H7 (cell line): ENCODE measurements at places on chromosomes 7 and 10. TPM values are rescaled to one million over a fixed set of nuclear protein-coding genes. Genes with fewer than 3 reads are reported as not detected.
A peak's percentile ranks its signal among the peaks of the same experiment; 100 is the strongest.

NPY4R2 gene
- total RNA-seq: 0.17 TPM in 1 of 2 replicates, not detected in the other

DNA sequence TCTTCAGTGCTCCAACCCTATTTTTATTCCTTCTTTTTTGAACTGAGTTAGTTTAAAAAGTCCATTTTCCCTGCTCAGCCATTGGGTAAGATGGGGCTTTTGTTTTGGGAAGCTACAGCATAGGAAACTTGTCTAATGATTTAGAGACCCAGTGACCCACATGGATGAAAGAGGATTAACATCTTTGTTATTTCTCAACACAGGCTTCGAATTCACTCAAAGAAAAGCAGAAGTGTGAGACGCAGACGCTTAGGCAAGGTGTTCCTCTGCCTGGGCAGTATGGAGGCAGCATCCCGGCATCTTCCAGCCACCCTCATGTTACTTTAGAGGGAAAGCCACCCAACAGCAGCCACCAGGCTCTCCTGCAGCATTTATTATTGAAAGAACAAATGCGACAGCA, 152.0 kb downstream of the HDAC9 start:
- no peak for DNase-seq

- no peak for DNase-seq
These were observed 64.2 kb downstream of the MYOF start for GRCh38 chr10:93417921-93418320.

ING3 gene
- 6.7 and 8.7 TPM in 2 replicates for total RNA-seq

DNA sequence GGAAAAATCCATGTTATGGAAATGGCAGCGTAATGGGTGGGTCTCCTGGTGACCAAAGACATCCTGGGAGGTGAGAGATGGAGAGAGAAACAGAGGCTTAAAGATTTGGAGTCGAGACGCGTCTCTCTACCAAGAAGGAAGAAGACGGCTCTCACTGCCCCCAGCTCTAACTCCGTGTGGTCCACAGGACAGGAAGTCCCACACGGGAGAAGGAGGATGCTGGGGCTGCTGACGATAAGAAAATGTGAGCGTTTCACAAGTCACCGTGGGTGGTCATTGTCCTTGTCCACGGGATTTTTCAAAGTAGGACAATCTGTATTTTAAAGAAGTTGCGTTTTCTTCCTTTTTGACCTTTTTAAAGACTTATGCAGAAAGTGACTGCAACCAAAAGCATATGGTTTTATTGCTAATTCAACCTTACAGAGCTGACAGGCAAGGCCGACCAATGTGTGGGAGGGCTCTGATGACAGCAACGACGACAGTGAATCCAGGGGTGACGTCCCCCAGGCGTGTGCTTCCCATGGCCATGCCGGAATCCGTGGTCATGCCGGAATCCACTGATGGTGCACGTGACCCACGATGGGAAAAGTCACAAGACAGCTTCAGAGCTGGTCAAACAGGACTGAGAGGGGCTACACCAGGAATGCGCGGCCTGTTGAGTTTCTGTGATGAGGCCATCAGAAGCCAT, 341.2 kb downstream of the PTPRN2 start:
- peak; percentile 39 for DNase-seq

NUTM2E gene
- total RNA-seq: 0.10 and 0.15 TPM in 2 replicates

PROSER2 gene
- 15.0 and 16.4 TPM in 2 replicates for total RNA-seq

GCK gene
- 2.8 and 3.7 TPM in 2 replicates for total RNA-seq

DNA sequence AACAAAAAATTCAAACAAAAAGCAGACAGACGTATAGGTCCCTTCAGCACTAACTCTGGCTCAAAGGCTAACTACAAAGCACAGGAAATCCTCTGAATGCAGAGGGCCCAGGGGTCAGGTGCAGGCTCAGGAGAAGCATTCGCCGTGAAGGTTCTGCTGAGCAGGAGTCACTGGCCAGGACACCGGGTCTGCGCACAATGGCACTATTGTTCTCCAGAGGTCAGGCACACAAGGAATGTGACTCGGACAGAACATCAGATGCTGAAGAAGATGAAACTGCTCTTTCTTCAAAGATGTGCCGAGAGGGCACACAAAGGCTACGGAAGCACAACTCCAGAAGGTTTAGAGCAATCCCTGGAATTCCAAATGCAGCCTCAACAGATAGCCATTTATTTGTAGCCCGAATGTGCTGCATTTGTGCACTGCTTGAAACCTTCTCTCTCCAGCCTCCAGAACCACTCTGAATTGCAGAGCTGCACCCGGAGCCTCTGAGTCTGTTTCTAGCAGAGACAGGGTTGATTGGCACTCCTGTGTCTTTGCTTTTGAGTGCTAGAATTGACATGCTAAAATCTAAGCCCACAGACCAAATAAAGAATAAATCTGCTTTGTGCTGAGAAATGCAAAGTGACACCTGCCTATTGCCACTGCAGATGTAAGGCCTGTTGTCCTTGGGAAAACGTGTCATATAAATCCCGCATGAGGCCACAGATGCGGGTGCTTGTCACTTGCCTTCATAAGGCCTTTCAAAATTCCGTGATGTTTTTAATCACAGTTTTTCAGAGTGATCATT, 85.4 kb upstream of the AFAP1L2 start:
- DNase-seq: peak; percentile 54

GRCh38 chr10:103580430-103580829, 86.9 kb downstream of the NEURL1 start:
- no peak for DNase-seq

GRCh38 chr7:46247664-46248063, 326.6 kb upstream of the IGFBP3 start:
- no peak for DNase-seq

GRCh38 chr10:43913676-43914235, 265.1 kb upstream of the ZNF32 start:
- DNase-seq: no peak

DDC gene
- total RNA-seq: 0.35 and 0.48 TPM in 2 replicates

- DNase-seq: no peak
These were observed 457.6 kb downstream of the SEMA3D start for GRCh38 chr7:84729284-84729683.
